ENCODE measurements at places on chromosomes 1 and 21.

DNA sequence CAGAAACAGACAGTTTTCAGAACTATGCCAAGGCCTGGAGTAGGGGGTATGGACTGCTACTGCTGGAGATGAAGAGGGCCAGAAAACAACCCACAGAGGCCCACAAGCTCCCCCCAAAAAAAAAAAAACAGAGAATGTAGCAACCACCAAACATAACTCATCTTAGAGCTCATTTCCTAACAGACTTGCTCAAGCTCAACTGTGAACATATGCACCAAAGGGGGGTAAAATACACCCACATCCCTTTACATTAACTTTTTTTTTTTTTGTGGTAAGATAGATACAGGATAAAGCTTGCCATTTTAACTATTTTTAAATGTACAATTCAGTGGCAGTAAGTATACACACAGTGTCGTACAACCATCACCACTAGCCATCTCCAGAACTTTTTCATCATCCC, 36.0 kb downstream of the SEC16B start:
- no peak for DNase-seq

- DNase-seq = no peak
These were observed 72.9 kb downstream of the TRIM11 start for GRCh38 chr1:228333739-228334115.

- no peak for DNase-seq
These were observed 7.9 kb downstream of the RHEX start for GRCh38 chr1:206060844-206061243.

DNA sequence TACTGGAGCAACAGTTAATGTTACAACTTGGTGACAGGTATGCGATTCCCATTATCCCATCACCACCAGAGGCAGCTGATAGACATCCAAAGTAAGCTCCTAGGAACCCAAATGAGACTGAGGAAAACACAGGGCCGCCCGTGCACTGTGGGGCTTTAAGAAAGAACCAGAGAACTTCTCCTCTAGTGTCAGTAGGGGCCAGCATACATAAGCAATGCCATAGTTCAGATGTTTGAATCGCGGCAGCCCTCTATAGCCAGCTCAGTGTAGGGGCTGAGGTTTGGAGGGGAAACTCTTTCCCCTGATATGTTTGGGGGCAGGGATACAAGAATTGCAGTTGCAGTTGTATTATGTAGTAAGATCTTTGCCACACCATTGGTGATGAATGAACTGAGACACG, 593.3 kb upstream of the NCAM2 start:
- DNase-seq = no peak

GRCh38 chr1:12338823-12339222, 109.0 kb downstream of the VPS13D start:
- DNase-seq = no peak

GRCh38 chr1:207282496-207283380, 38.7 kb upstream of the CD55 start:
- no peak for DNase-seq
